NCI-H1417 treated with DMSO at 0.1 percent for 48 hours (cell line): ENCODE measurements at places on chromosomes 3 and 15.

DNA sequence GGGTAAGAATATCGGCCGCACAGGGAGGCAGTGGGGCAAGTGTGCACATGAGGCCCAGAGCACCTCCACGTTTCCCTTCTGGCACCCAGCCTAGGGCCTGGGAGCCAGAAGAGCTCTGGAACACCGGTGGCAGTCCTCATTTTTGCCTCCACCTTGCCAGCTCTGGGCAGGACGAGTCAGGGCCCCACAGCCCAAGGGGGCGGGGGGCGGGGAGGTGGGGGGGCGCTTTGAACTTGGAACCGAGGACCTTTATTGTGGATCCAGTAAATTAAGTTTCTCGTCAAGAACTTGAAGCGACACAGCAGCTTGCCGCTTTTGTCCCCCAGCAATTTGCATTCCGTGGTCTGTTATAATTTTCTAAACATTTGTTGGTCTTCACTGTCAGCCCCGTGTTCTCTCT lies 66.8 kb downstream of the SLC6A11 start:
- no peak for DNase-seq

GRCh38 chr15:25694239-25694584 lies 168.9 kb downstream of the ATP10A start:
- no peak for DNase-seq

DNA sequence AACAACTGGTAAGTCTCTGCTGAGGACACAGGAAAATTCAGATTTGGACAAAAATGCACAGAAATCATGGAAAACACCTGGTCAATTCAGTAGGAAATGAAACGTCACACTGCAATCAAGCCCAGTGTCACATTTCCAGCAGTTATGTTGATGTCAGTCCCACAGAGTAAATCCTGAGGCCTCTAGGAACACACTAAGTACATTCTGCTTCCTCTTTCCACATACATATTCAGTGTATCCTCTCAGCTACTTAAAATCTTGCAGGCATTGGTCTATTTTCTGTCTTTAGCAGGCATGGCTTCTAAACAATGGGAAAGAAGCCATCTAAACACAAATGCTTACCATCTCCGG lies 207.8 kb downstream of the PLCL2 start:
- no peak for DNase-seq

- DNase-seq, result no peak
Observed at GRCh38 chr3:58292866-58293265, 13.2 kb upstream of the RPP14 start.

GRCh38 chr15:94457661-94458060 lies 226.3 kb downstream of the MCTP2 start:
- DNase-seq, result no peak

- no peak for DNase-seq
Observed at GRCh38 chr3:58052373-58053273, 44.4 kb downstream of the FLNB start.

DNA sequence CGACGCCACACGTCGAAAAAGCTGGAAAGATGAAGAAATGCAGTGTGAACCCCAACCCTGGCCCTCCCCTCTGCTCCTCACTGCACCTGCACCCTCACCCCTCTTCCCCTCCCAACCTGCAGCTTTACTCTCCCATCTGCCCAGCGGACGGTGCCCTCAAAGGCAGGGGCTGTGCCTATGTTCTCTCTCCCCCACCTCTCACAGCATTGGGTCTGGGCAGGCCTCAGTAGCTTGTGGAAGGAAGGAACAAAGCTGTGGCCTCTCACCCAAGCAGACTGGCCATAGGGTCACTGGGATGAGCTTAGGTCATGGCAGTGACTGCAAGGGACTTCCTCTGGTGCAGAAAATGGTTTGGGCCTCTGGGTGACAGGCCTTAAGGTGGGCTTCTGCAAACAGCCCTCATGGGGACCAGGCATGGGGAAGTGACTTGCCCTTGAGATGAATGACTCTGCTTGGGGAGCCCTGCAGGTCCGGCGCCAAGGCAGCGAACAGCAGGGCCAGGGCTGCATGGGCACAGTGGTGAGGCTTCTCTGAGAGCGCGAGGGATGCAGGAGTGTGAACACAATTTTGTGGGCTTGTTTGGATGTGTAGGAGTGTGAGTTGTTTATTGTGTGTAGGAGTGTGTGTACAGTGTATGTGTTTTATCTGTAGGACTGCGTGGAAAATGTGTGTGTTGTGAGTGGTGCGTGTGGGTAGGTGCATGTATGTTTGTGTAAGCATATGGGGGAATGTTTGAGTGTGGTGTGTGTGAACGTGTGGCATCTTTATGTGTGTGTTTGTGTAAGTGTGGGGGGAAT lies 29.2 kb downstream of the SRPRB start:
- DNase-seq, result no peak

DNA sequence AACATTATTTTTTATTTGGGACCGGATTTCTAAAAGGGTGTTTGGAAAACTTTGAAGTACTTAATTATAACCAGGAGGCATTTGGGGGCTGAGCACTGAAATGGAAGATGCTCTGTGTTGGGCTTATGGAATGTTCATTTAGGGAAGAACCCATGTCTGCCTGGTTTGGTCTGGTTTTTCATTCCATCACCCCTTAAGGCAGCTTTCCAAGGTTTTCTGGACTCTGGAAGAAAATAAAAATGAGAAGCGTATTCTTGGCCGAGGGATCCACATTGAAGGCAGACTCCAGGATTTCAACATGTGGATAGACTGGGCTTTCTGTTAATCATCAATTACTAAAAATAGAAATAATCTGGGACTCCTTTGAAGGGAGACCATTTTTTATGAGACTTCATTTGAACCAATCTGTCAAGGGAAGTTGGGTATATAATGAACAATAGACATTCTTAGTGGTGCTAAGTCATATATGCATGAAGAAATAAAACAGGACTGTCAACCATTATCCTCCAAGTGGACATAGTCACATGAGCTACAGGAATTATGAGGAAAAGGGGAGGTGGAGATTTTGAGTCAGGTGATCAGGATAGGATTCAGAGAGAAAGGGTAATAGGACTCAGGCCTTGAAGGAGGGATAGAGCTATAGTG lies 270.5 kb upstream of the ADAMTS9 start:
- DNase-seq, result no peak

GRCh38 chr3:179526989-179527391 lies 35.7 kb upstream of the ACTL6A start:
- DNase-seq, result no peak

- DNase-seq, result no peak
Observed at GRCh38 chr15:60426870-60427508, 29.2 kb upstream of the ANXA2 start.

GRCh38 chr3:109545746-109546145 lies 208.4 kb upstream of the DPPA4 start:
- no peak for DNase-seq

DNA sequence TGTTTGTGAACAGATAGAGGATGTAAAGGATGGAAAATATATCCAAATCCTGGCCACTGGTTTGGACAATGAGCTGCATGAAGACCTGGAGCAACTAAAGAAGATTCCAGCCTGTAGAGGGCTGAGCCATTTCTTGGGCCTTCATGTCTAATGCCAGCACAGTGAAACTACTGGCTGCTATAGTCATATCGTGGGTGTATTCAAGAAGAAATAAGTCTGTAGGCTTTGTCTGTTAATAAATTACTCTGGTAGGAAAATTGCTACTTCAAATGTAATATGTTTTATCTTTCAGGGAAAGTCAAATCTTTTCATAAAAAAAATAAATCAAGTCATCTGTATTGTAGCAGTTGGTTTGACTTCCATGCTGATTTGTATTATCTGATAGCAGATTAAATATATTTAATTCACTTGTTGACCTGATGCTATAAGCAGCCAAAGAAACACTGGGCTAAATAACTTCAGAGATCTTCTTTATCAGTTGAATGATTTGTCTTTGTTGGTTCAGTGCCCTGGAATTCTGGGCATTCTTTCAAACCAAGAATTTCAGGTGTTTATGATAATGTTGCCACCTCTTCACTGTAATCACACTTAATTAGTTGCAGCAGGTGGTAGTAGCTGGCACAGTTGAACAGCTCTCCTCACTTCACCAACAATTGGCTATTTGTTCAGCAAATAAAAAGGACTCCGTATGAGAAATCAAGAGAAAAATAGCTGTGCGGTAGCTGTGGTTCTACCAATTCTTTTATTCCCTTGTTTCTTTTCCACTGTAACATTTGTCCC lies 1109.5 kb downstream of the NSUN3 start:
- peak; percentile 65 for DNase-seq

GRCh38 chr15:34582461-34583371 lies 735 bp downstream of the GOLGA8B start:
- DNase-seq, result no peak

DNA sequence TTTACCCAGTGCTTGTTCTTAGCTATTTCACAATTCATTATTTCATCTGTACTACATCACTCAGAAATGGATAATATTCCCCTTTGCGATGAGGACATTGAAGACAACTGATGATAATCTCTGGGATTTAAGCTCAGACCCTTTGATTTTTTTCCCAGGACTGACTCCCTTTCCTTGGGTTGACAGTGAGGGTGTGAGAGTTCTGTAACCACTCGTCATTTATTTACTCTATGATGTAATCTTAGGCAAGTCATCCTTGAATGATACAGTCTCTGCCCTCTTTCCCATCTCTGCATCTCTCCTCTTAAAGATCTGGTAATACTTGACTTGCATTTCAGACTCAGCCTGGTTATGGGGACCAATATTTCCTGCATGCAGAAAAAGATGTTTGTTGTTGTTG lies 1041.7 kb downstream of the AGBL1 start:
- DNase-seq, result no peak

GRCh38 chr3:189673535-189673934 lies 42.3 kb downstream of the TP63 start:
- no peak for DNase-seq

DNA sequence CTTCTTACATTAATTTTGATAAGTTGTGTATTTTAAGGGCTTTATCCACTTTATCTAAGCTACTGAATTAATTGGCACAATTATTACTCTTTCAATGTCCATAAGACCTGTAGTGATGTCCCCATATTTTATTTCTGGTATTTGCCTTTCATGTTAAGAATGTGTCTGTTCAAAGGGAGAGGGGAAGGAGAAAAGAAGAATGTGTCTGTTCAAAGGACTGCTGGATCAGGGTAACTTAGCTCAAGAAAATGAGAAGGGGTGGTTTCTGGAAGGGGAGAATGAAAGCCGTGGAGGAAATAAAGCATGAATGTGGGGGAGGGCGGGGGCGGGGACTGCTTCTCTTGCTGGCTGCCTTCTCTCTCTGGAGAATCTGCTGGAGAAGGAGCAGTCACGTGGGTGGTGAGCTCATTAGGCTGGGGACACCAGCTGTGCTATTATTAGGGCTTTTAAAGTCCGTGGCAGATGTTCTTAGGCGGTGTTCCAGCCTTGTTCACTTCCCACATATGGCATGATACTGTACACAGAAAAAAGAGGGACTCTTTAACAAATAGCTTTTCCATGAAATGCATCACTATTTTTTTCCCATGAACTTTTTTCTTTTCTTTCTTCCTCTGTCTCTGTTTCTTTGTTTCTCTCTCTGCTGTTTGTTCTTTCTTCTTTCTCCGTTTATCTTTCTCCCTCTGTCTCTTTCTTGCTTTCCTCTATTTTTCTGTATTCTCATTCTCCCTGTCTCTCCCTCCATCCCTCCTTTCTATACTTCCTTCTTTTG lies 63.7 kb upstream of the ULK4 start:
- DNase-seq, result peak; percentile 54

GRCh38 chr15:68643216-68643830 lies 64.5 kb downstream of the CORO2B start:
- no peak for DNase-seq
